ENCODE measurements at places on chromosomes 3 and 15.

GRCh38 chr3:50147861-50148260 lies 7.3 kb upstream of the SEMA3F start:
- no peak for DNase-seq

- DNase-seq: no peak
Observed at GRCh38 chr3:141336672-141337522, 31.4 kb upstream of the ZBTB38 start.

DNA sequence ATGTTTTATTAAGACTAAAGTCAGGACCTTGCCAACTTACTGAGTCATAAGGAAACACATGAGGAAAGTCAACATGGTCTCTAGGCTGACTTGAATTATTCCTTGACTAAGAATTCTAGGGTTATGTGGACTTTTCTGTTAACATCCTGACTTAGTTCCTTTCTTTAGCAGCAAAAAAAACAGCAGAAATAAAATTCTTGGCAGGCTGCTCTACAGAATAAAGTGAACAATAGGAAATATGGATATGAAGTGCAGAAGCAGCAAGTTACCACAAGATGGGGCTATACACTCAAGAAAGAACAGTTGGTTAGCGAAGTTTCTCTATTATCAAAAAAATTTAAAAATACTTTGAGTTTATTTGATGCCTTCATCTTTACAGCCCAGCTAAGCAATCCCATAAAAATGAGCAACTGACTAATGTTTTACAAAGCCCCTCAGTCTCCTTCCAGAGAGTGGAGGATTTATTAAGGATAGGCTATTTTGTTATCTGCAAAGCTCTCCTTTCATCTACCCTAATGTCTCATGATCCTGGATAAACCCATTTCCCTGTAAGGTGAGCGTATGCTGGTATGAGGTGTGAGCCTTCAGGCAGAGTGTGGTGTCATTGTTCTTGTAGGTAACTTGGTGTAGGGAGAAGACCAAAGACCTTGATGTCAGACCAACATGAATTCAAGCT lies 23.1 kb upstream of the MCCC1 start:
- no peak for DNase-seq

DNA sequence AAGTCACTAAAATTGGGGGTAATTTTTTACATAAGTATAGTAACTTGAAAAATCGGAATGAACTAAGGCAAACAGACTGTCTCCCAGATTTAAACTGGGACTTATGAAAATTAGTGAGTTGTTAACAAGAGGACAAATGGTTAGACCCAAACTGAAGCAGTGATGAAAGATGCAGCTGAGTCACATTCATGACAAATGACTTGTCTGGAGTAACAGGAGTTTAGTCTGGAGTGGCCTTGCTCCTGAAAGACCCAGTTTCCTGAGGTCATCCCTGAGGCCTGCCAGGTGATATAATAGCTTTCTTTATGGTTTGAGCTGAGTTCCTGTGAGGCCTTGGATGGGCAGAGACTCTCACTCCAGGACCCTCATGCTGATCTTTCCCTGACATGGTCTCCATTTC lies 9.6 kb upstream of the CTDSPL start:
- no peak for DNase-seq

DNA sequence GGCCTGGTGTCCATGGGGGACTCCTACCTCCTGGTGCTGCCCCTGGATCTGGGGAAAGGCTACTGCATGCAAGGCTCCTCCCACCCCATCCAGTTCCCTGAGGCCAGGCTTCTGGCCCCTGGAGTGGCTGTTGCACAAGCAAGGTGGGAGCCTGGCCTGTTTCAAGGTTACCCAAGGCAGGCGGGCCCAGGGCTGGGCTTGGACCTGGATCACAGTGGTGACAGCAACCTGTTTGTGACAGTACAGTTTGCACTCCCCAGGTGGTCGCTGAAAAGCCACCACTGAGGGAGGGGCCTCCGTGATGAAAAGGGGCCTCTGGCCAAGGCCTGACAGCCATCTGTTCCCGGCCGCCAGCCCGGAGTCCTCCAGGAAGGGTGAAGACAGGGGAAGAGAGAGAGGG lies 14.4 kb upstream of the KY start:
- DNase-seq: no peak

- no peak for DNase-seq
Observed at GRCh38 chr3:150469031-150469930, 61.2 kb downstream of the TSC22D2 start.

- DNase-seq: no peak
Observed at GRCh38 chr3:66014651-66015050, 24.1 kb downstream of the MAGI1 start.

- DNase-seq: peak; percentile 93
Observed at GRCh38 chr3:111998636-111999483, at the start of gene TAGLN3. TAGLN3 (plus strand) TSS chr3:111998922; CDS start chr3:111999423, 501 bp downstream.

DNA sequence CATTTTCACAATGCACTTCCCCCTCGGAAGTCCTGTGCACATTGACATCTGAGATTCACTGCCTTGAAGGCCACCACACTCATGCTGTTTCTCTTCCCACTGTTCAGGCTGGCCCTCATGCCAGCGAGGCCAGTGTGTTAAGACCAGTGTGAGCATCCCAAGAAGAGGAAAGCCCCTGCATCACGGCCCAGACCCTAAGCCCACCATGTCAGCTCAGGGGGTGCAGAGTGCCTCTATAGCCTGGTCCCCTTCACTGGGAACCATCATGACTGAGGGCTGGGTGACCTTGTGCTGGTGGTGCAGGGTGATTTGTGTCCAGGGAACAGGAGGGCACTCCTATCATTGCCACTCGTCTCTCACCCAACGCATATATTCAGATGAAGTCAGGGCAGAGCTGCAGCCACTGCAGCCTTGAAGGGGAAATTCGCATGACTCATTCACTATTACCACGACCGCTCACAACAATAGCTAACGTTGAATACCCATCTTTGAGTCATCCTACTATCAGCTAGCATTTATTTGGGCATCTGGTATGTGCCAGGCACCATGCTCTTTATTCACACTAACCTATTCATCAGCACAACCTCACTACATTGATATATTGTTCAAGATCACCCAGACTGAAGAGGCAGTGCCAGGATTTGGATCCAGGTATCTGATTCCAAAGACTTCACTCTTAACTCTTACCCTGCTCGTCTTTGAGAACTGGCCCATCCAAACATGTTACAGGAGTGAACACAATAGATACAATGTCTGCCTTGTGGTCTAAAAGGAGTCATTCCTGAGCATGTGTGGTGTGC lies 58.8 kb upstream of the SLC6A11 start:
- no peak for DNase-seq

DNA sequence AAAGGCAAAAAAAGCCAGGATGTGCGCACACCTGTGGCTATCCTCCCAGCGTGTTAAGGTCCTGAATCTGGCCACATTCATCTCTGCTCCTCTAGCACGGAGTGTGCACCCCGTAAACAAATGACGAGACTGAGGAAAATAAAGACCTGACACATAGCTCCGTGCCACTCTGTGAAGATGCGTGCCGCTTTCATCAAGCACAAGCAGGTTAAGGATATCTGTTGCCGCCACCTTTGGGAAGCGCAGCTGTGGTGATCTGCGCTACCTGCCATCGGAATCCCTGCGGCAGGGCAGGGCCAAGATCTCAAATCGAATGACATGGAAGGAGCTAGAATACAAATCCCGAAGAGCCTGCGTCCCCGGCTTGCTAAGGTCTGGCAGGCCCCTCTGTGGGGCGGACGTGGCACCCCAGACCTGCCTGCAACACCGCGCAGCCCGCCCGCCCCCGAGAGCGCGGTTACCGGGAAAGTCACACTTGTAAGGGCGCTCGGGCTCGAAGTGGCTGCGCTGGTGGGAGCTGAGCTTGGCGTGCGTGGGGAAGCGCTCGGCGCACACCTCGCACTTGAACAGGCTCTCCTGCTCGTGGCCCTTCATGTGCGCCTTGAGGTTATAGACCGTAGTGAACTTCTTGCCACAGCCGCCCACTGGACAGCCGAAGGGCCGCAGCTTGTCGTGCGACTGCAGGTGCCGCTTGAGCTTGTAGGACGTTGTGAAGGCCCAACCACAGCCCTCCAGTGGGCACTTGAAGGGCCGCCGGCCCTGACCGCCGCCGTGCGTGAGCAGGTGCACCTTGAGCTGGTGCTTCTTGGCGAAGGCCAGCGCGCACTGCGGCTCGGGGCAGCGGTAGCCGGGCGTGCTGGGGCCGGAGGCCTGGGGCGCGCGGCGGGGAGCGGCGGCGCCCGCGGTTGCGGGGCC lies 936 bp downstream of the ZXDC start:
- peak; percentile 74 for DNase-seq

DNA sequence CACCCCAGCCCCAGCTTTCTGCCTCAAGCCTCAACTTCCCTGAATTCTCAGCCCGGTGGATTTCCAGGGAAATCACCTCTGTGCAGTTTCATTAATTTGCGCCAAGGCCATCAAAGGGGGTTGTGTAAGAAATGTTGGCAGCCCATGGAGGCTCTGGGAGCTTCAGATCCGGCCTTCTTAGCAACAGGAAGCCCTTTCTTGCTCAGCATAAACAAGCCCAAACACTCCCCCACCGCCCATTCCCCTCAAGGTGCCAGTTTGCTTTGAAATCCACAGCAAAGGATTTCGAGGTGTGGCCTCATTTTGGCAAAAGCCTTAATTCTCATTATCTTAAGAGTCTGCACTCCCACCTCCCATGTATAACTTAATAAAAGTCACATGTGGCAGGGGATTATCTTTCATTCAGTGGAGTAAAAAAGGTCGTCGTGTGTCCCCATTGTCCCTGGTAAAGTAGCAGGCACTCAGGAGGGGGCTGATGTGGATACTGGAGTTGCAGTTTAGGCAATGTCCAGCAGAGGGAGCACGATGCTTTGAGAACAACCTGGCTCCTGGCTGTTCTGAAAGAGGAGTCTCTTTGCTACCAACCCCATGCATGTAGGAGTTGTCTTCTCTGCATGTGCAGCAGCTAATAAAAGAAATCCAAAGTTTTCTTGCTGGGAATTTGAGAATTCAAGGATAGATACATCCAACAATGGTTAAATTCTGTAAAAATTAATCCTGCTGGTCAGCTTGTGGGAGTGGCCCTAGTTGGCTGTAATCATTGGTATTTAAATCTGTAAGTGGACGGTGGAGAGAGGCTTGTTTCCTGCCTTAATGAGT lies 39.5 kb downstream of the EBLN2 start:
- peak; percentile 87 for DNase-seq

- DNase-seq: no peak
Observed at GRCh38 chr3:127858521-127858920, 36.2 kb upstream of the MGLL start.

DNA sequence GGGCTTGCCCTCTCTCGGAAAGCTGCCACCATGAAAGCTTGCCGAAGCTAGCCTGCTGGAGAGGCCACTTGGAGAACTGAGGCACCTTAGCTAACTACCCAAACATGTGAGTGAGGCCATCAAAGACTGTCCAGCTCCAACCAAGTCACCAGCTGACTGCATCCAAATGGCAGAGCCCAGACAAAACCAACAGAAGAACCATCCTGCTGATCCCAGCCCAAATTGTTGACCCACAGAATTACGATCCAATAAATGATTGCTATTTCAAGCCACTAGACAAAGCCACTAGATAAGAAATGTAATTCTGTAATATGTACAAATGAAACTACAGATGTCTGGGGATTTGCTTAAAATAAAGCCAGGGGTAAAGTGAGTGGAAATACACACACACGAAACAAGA lies 109.8 kb upstream of the TRPM1 start:
- DNase-seq: no peak

DNA sequence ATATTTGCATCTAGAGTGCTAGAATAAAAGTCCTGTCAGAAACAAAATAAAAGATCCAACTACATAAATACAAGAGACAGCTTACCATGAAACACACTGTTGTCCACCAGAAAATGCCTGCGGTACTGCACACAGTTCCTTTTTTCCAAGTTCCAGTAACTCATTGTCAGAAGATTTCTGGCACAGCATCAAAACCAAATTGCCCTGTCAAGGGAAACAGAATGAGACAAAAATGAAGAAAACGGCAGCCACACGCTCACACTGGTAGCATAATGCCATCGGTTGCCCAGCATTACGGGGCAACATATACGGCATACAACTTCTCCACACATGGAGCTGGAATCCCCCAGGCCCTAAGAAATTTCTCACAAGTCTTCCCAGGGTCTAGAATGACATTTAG lies 40.8 kb downstream of the PLCH1 start:
- no peak for DNase-seq

GRCh38 chr3:126137490-126138130 lies 42.8 kb downstream of the ALDH1L1 start:
- DNase-seq: peak; percentile 25

DNA sequence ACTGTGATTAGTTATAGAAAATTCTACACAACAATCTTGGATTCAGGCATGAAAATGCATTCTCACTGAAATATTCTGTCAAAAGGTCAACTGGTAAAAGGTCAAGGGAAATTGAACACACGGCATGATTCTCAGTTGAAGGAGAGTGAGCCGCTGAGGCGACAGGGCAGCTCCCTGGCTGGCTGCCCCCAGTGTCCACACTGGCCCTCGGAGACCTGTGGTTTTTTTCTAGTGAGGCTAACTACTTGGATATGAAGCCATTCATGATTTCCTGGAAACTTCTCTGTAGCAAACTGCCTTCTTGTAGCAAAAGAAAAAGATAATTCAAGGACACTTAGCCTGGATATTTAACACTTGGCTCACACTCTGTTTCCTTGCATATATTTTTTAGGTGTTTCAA lies 37.2 kb downstream of the AADACL2 start:
- no peak for DNase-seq
